ENCODE measurements at places on chromosomes 11 and 22. TPM values are rescaled to one million over a fixed set of nuclear protein-coding genes. Genes with fewer than 3 reads are reported as not detected.

DNA sequence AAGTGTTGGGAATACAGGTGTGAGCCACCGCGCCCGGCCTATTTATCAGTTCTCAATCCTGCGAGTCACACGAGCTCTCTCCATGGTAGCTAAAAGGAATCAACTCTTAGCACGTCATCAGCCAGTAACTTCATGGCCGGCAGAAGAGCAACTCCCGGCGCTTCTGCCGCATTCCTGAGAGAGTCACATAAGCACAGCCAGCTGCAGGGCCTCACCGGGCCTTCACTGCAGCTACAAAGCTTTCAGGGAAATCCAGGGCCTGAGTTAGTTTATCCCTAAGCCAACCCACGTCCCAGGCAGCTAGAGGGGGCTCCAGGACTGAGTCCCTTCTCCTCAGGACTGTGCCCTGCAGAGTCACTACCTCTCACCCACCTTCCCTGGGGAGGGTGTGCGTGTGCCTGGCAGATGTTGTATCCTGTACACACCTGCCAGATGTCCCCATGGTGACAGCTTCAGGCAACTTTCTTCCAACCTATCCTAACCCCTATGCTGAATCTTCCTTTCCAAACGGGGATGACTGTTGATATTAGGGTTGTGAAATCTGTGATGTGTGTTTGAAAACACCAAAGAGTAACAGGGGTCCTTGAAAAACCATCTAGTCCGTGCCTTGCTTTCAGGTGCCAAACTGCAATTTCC, 45.9 kb upstream of the ARFGAP3 start:
- peak; percentile 38 for DNase-seq
- no peaks in the 10 kb centered on the region for H3K27me3 ChIP-seq
- peak overlapping the region; percentile 65 for H3K27ac ChIP-seq
- H3K4me3 ChIP-seq, result no peak overlapping the region

- DNase-seq, result no peak
- H3K27ac ChIP-seq, result peak overlapping the region; percentile 66
- H3K36me3 ChIP-seq, result no peaks in the 10 kb centered on the region
- peaks cover 4% of the 10 kb centered on the region for H3K27me3 ChIP-seq
- H3K4me1 ChIP-seq, result no peaks in the 10 kb centered on the region
These were observed 78.0 kb downstream of the TSPAN18 start for GRCh38 chr11:44804449-44805437.

GRCh38 chr11:40130427-40130826, 1329.0 kb downstream of the LRRC4C start:
- no peak overlapping the region for H3K27ac ChIP-seq
- H3K27me3 ChIP-seq, result no peaks in the 10 kb centered on the region
- H3K4me3 ChIP-seq, result no peak overlapping the region
- H3K4me1 ChIP-seq, result no peaks in the 10 kb centered on the region
- no peak for DNase-seq

DNA sequence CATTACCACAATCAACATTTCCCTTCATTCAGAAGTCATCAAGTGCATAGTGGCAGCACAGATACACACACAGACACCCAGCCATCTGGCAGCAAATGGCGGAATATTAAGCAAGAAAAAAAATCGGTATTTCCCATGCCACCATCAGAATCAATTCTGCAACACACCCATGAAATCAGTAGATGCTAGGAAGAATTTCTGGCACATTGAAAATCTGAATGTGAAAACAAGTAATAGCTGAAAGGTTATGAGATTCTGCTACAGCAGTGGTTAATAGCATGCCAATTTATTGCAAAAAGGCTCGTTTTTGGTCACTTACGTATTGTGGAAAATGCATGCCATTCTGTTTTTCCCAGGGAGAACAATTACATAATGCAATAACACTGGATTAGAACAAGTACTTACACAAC, 91.1 kb downstream of the PICALM start:
- DNase-seq, result no peak
- H3K4me3 ChIP-seq, result no peak overlapping the region
- peak overlapping the region; percentile 2 for H3K27ac ChIP-seq
- no peaks in the 10 kb centered on the region for H3K36me3 ChIP-seq
- H3K4me1 ChIP-seq, result peaks cover 2% of the 10 kb centered on the region

- no peak overlapping the region for H3K27ac ChIP-seq
- DNase-seq, result peak; percentile 48
- no peaks in the 10 kb centered on the region for H3K4me1 ChIP-seq
- H3K27me3 ChIP-seq, result no peaks in the 10 kb centered on the region
- no peaks in the 10 kb centered on the region for H3K36me3 ChIP-seq
- H3K4me3 ChIP-seq, result no peak overlapping the region
These were observed 58.2 kb downstream of the RRAS2 start for GRCh38 chr11:14300661-14301304.

Gene SLC5A1
- 32.1 TPM for total RNA-seq
